Hair follicle dermal papilla cell (primary cell): ENCODE measurements at places on chromosomes 7 and 10. TPM values are rescaled to one million over a fixed set of nuclear protein-coding genes. Genes with fewer than 3 reads are reported as not detected.

MALRD1 gene
- total RNA-seq, result 0.61 and 3.7 TPM in 2 replicates

PAX4 gene
- not detected in 2 replicates for total RNA-seq

NKX2-3 gene
- not detected in 2 replicates for total RNA-seq

NPVF gene
- total RNA-seq, result not detected in 2 replicates

NOC3L gene
- 15.8 and 20.4 TPM in 2 replicates for total RNA-seq

PTF1A gene
- total RNA-seq, result not detected in 2 replicates

PLPP4 gene
- 0.65 and 2.1 TPM in 2 replicates for total RNA-seq

AKR1C8 gene
- not detected in 2 replicates for total RNA-seq

HOXA4 gene
- not detected in 2 replicates for total RNA-seq

CELF2 gene
- total RNA-seq, result 24.7 and 26.1 TPM in 2 replicates

COL28A1 gene
- under 0.01 and 0.32 TPM in 2 replicates for total RNA-seq

CPA2 gene
- total RNA-seq, result not detected in 2 replicates

GALNT17 gene
- total RNA-seq, result 0.49 and 0.97 TPM in 2 replicates

CFAP69 gene
- 6.1 and 12.2 TPM in 2 replicates for total RNA-seq

ANLN gene
- total RNA-seq, result 14.4 and 17.0 TPM in 2 replicates

FAM180A gene
- 33.4 and 34.4 TPM in 2 replicates for total RNA-seq
